IMR-90 (cell line): ENCODE measurements at places on chromosomes 3 and 15.

DNA sequence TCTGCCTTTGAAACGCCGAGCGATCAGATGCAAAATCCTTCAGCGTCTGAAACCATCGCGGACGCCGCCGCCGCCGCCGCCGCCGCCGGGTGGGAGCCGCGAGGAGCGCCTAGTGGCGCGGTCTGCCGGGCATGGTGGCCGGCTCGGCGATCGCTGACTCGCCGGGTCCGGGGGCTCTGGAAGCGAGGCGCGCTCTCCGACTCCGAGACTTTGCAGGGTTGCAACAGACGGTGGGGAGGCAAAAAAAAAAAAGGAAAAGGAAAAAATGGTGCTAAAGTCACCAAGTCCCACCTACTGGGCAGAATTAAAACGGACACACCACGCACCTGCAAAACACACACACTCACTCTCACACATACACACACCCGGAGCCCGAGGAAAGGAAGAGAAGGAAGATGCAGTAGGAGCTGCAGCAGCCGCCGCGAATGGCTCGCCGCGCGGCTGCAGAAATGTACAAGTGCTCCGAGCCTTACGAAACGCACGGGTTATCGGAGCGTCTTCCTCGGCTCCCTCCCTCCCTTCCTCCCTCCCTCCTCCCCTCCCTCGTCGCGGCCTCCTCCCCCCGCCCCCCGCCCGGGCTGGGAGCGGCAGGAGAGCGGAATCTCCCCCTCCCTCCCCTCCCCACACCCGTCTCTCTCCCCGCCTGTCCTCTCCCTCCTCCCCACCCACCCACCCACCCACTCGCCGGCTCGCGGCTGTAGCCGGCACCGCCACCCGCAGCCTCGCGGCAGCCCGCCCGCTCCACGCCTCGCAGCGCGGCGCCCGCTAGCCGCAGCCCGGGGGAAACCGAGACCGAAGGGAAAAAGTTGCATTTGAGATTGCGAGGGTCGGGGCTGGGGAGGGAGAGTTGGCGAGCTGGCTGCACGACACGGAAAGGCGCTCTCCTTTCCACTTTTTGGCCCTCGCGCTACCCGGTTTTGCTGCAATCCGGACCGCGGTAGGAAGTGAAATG, at the start of gene NTRK3:
NTRK3 (minus strand) TSS at position 461 of the 952 bp plus-strand sequence. CDS start 586 bp downstream, outside the sequence.
- 0 out of 2 replicates have a peak within 1 kb of the TSS, but pooled peaks have one; percentile 11 for H3K4me3 ChIP-seq
- peaks cover 43% of the 10 kb centered on the region for H3K27me3 ChIP-seq
- DNase-seq: no peak
- H3K36me3 ChIP-seq: no peaks in the 10 kb centered on the region
- no peak within 1 kb of the TSS for H3K27ac ChIP-seq

DNA sequence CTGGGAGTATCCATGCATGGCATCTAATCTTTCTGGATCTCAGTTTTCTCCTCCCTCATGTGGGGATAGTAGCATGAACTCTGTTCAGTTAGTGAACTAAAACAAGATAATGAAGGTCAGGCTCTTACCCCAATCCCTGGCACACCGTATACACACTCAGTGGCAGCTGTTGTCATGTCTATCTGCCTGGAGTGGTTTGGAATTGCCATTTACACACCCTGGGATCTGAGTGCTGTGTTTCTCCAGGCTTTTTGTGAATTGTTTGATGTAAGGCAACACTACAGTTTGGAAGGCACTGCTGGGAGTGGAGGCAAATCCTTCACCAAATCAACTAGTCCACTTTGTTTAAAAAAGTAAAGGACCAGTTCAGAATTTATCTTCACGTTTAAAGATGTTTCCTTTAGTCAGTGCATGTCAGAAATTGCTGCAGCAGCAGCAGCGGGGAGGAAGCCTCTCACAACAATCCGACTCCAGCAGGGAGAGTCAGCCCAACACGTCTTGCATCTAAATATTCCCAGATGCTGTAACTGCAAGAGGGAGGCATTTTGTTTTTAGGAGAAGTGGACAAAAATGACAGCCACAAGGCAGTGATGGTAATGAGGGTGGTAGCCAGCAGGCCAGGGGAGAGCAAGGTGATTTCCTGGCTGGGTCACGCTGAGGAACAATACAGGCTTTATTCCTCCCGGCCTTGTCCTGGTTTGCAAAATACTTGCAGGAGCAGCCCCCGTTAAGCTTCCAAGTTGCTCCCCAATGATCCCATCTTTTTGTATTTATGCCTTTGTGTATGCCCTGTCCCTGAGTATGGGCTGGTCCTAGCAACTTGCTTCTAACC, 128.5 kb upstream of the LRIG1 start:
- no peaks in the 10 kb centered on the region for H3K27me3 ChIP-seq
- H3K36me3 ChIP-seq: no peaks in the 10 kb centered on the region
- H3K4me1 ChIP-seq: peaks cover 6% of the 10 kb centered on the region; the same call in 1 of the 2 replicates
- no peak for DNase-seq

- H3K4me1 ChIP-seq: peaks cover 12% of the 10 kb centered on the region
- H3K27ac ChIP-seq: no peak overlapping the region
- no peak overlapping the region for H3K4me3 ChIP-seq
- H3K36me3 ChIP-seq: no peaks in the 10 kb centered on the region
- DNase-seq: no peak
Observed at GRCh38 chr3:101994386-101994785, 145.1 kb downstream of the NFKBIZ start.

GRCh38 chr3:183267140-183267539, 14.1 kb downstream of the B3GNT5 start:
- H3K27me3 ChIP-seq: peaks cover 2% of the 10 kb centered on the region; the same call in 1 of the 2 replicates
- no peak overlapping the region for H3K4me3 ChIP-seq
- no peak overlapping the region for H3K27ac ChIP-seq
- no peak for DNase-seq
- no peaks in the 10 kb centered on the region for H3K36me3 ChIP-seq
- H3K4me1 ChIP-seq: no peaks in the 10 kb centered on the region

DNA sequence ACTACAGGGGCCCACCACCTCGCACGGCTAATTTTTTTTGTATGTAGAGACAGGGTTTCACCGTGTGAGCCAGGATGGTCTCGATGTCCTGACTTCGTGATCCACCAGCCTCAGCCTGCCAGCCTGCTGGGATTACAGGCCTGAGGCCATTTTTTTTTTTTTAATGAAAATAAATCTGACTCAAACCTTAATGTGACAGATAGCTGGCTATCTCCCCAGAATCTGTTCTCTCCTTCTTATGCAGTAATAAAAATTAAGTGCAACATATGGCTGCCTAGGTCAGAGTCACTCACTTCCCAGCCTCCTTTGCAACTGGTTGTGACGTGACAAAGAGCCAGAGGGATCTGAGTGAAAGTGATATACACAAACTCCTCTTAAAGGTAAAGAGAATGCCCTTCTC, 53.0 kb downstream of the ZNF148 start:
- no peak overlapping the region for H3K4me3 ChIP-seq
- peak; percentile 86 for DNase-seq
- no peak overlapping the region for H3K27ac ChIP-seq
- H3K27me3 ChIP-seq: no peaks in the 10 kb centered on the region
- peaks cover 2% of the 10 kb centered on the region; the same call in 1 of the 2 replicates for H3K36me3 ChIP-seq

DNA sequence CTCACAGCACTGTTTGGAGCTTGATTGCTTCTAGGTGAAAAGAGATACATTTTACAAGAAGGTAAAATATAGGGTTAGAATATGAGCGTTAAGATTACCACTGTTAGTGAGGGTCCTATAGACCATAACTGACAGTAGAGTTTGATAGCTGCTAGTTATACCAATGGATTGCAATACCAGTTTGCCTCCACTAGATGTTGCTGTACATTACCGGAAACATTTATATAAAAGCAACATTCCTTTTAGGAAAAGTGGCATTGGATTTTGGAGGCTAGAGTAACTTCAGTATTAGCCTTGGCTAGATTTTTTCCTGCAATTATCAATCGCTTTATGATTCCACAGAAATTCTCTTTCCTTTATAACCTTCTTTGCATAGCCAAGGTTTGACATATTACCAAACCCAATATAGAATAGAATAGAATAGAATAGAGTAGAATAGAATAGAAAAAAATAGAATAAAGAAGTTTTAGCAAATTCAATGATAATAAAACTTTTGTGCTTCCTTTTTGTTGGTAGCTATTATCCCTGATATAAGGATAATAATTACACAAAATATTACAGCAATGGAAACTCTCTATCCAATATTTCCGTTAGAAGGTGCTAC, 1093.6 kb upstream of the ALCAM start:
- H3K4me3 ChIP-seq: no peak overlapping the region
- no peaks in the 10 kb centered on the region; the same call in 1 of the 2 replicates for H3K27me3 ChIP-seq
- peak; percentile 53 for DNase-seq
- H3K27ac ChIP-seq: no peak overlapping the region
- H3K36me3 ChIP-seq: no peaks in the 10 kb centered on the region
